ENCODE measurements at places on chromosomes 7 and 10.

GRCh38 chr7:5704534-5704922 is 76.9 kb downstream of the RNF216 start:
- DNase-seq = peak; percentile 62

DNA sequence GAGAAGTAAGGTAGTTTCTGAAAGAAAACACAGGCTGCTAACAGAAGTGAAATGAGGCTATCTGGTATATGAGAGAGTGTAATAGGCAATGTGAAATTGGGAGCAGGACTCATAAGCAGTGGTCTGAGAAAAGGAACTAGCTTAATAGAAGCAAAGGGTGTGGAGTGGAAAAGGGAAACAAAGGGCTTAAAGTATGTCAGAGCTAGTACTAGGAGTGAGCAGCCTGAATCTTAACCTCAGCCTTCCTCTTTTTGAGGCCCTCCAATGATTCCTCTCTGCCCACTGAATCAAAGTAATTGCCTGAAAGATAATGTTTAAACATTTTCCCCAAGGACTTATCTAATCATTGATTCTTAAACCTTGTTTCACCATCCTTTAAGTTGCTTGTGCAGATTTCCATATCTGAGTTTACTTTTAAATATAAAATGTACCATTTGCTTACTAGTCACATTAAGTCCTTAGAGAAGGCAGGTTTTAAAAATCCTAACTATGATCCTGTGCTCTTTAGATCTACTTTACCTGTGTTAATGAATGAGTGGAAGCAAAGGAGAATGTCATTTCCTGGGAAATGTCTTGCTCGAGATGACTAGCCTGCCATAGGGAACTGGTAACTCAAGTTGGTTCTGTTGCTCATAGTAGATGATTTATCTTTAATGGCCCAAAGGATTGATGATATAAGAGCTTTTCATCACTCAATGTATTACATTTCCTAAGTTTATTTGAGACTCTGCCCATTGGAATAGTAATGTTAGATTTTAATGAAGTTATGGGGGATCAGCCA is 155.0 kb downstream of the SKAP2 start:
- DNase-seq = no peak

DNA sequence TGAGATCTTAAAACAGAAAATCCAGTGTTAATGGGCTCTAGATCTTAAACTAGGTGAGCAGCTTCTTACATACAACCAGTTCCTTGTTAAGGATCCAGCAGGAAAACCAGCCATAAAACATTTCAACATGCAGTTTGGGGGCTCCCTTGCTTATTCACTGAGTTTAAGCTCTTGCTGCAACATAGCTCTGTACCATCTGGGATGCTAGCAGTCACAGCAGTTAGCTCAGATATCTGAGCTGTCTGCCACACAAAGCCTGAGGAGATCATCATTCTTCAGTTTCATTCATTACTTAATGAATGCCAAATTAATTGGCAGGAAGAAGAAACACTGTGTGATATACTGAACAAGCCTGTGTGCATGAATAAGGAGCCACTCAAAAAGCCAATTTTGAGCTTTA is 62.8 kb downstream of the PODXL start:
- DNase-seq = no peak

GRCh38 chr7:94297397-94297838 is 97.3 kb upstream of the COL1A2 start:
- DNase-seq = no peak

DNA sequence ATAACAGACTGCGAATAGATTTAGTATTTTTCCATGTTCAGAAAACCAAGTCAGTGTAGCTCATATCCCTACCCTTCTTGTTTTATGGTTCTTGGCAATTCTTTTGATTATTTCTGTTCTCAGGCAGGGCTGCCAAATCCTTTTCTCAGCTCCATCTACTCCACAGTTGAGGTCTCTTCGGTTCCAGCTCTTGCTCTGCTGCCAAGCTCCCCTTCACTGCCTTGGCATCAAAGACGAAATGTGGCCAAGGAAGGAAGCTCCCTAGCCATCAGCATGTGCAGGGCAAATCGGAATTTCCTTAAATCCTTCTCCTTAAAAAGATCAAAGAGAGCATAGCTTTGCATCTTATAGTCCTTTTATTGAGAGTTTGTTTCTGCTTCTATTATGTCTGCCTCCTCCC is 116.4 kb upstream of the NOBOX start:
- DNase-seq = no peak

DNA sequence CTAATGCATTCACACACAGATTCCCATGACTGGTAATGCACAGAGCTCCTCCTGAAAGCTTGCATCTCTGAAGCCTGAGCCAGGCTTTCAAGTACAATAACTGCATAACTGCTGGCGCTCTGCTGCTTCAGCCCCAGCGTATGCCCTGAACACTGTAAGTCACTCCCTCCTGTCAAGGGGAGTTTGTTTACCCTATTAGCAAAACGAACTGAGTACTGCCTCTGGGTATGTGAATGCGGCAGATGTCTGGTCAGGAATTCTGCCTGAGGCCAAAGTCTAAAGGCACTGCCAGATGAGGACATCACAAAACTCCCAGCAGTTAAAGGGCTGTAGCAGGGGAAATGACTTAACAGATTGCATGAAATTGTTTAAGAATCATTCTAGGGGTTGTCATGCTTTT is 97.7 kb downstream of the NRCAM start:
- DNase-seq = peak; percentile 87

GRCh38 chr10:5393529-5393928 is 11.1 kb downstream of the TUBAL3 start:
- no peak for DNase-seq

GRCh38 chr7:64892666-64893309 is 10.3 kb upstream of the ZNF273 start:
- DNase-seq = no peak

- peak; percentile 81 for DNase-seq
Measured at GRCh38 chr7:78734626-78735025, 718.8 kb downstream of the MAGI2 start.

- no peak for DNase-seq
Measured at GRCh38 chr10:30818854-30819253, 189.3 kb upstream of the LYZL2 start.

GRCh38 chr7:19552576-19552975 is 156.3 kb downstream of the POLR1F start:
- DNase-seq = no peak

DNA sequence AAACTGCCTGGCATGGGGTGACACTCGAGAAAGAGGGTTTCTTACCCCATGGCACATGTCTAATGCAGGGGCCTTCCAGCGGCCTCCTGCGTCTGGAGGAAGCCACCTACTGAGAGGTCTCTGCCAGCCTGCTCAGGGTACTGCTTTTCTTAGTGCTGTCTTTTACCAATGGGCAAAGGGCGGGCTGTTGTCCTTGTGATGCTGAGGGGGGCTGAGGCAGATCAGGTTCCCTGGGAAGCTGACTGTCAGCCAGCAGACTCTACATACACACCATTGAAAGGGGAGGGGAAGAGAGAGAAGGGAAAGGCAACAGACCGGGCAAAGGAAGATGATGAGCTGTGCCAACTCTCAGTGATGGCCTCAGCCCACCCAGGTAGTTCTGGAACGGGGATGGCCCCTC is 48.7 kb downstream of the COL13A1 start:
- no peak for DNase-seq

DNA sequence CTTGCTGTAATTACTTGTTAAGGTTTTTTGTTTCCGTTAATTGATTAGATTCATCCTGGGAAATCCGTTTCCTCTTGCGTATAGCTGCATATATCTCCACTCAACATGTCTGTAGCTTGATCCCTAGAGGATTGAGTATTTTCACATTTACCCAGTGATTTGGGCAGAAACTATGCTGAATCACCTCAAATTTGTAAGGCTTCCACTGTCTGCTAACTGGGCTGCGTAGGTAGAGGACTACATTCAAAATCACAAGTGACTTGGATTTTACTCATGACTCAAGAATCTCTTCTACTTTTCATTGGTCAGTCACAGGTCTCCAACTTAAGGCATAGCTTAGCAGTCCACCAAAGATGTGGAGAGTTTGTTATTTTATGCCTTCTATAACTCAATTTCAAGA is 141.8 kb downstream of the POLR1F start:
- DNase-seq = no peak

GRCh38 chr7:22320416-22320815 is 36.5 kb downstream of the RAPGEF5 start:
- DNase-seq = no peak

- DNase-seq = no peak
Measured at GRCh38 chr7:26167303-26167934, 15.4 kb downstream of the NFE2L3 start.

DNA sequence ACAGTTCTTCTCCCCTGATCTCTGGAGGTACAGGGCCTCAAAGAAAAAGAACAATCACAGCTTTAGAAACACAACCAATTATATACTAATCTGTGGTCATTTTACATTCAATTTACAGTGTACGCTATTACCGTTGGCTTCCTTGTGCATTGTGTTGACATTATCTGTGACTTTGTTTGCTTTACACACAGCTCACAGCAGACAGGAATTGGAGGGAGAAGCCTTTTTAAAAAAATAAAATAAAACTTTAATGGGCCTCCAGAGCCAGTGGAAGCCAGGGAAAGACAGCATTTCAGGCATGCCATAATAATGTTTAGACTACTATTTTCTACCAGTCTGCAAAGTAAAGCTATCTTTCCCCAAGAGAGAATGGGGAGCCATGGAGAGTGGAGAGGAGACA is 179.0 kb upstream of the ADO start:
- no peak for DNase-seq

- DNase-seq = no peak
Measured at GRCh38 chr7:22549667-22550513, 49.9 kb upstream of the STEAP1B start.

DNA sequence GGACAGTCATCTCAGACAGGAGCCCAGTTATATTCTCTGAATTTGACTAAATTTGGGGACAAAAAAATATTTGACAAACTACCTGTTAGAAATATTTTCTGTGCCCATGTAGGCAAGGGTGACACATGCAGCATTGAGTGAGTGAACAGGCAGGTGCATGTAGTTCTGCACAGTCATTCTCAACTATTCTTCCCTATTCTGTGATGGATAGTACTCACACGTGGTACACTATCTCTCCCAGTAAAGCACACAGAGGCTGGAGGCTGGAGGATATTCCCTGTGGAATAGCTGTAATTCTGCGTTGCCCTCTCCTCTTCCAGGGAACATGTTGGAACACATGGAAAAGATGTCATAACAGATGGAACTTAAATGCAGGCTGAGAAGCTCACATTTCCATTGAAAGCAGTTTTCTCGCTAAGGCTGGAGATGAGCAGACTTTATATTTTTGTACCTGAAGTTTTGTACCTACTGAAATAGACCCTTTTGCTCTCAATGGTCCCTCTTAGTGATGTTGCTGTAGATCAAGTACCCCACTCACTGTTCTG is 75.0 kb downstream of the GPR141 start:
- no peak for DNase-seq

DNA sequence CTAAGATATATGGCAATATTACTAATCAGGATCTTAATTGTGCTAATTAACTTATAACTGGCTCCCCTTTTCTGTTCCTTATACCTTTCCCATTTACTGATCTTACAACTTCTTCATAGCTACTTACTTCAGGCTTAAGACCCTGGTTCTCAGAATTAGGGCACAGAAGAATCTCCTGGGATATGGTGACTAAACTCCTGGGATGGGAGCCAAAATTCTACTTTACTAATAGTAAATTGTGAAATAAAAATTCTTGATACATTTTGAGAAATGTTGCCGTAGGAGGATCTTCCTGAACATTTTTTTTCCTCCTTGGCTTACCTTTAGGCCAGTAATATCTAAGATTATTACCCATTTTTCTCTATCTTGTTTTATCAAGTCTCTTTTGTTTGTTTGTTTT is 309.5 kb downstream of the ATRNL1 start:
- DNase-seq = peak; percentile 13

- peak; percentile 19 for DNase-seq
Measured at GRCh38 chr7:71348821-71349681, 217.1 kb downstream of the GALNT17 start.

DNA sequence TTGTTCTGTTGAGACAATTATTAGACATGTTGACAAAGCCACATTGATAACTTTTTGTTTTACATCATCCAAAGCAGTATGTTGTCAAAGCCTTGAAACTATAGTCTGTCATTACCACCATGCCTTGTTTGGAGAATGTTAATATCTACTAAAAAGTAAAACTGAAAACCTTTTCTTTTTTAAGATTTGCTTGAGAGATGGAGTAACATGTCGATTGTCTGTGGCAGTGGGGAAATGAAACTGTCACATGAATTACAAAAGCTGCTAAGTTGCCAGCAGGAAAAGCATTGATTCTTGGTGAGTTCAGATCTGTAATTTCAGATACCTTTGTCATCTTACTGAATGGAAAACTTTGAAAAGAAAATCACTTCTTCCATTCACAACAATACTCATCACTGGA is 69.1 kb downstream of the TFPI2 start:
- no peak for DNase-seq

- peak; percentile 13 for DNase-seq
Measured at GRCh38 chr7:105122619-105123018, 108.6 kb downstream of the KMT2E start.

DNA sequence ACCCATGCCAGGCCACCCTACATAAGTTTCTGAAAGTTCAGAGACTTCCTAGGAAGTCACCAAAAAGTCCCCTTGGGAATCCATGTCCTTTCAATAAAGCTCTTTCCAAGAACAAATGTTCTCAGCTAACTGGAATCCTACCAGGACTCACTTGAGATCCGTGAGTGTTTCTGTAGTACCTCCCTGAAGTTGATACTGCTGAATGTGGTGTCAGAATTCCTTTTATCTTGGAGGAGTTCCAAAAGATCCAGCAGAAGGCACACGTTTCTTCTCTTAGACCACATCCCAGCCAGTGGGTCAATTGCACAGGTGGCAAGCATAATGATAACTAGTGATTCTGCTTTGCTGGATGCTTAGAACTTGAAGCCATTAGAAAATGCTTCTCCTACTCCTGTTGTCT is 689.7 kb upstream of the IGFBP3 start:
- DNase-seq = no peak

- DNase-seq = no peak
Measured at GRCh38 chr7:152054367-152055230, 29.1 kb downstream of the GALNT11 start.

DNA sequence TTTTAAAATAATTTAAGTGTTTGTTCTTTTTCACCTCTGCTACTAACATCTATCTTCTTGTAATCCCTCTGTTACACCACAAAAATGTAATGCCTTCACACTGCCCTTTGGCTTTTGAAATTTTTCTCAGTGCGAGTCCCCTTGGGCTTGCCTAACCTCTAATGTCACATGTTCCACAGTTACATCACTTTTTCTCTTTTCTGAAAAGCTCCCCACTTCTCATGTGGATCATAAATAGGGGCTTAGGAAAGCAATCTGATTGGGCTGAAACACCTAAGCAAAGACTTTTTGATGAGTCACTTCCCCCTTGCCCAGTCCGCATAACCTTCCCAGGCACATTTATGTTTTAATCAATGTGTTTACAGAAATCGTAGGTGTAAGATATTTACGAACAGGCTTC is 288.2 kb downstream of the IPMK start:
- no peak for DNase-seq

- DNase-seq = no peak
Measured at GRCh38 chr7:45001826-45002225, 1.8 kb downstream of the CCM2 start.

GRCh38 chr7:45469103-45469502 is 105.1 kb upstream of the ADCY1 start:
- no peak for DNase-seq

- no peak for DNase-seq
Measured at GRCh38 chr10:98286419-98286818, 18.4 kb upstream of the LOXL4 start.
